SK-N-SH (cell line): ENCODE measurements at places on chromosomes 1 and 21.

- DNase-seq: no peak
These were observed 45.7 kb upstream of the ANGPTL1 start for GRCh38 chr1:178916448-178917174.

DNA sequence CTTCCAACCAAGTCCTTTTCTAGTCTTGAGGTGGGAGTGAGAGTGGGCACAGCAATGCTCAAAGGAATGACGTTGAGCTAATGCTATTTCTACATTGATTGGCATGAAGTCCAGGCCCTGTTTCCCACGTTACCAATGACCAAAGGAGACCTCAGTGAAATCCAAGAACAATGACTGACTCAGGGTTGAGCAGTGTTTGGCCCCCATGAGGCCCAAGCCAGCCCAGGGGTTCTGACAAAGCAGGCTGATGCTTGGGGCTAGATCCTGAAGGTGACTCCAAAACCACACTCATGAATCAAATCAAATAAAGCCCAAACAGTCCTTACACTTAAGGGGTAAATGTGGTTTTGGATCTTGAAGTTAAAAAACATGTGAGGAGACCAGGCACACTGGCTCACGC lies 278.5 kb upstream of the GJB5 start:
- no peak for DNase-seq

GRCh38 chr1:41539999-41540398 lies 55.5 kb upstream of the EDN2 start:
- DNase-seq: no peak

DNA sequence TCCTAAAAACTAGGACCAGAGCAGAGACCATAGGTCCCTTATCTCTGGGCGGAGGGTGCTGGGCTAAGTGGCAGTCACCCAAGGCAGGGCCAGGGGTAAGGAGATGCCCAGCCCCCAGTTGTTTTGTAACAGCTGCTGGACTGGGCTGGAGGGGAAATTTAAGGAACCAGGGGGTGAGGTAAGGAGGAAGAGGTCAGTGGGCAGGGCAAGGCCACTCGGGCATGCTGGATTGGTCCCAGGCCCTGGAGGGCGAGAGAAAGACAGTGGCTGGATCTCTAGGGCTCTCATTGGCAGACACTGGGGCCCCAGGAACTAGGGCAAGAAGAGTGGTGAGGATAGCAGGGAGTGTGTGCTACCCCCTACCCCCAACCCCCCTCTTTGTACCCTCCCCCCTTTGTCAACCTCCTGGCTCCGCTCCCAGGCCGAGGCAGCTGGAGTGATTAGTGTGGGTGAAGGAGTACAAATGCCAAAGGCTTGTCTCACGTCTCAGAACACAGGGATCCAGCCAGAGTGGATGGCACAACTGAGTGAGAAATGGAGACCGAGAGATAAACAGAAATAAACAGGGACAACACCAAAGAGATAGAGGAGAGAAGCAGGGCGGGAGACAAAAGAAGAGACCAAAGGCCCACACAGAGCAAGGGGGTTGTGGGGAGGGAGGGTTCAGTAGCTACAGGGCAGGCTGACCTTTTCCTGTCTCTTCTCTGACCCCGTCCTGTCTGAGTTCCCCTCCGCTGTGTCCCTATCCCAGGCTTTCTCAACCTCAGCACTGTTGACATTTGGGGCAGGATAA lies 20.5 kb upstream of the THRAP3 start:
- peak; percentile 61 for DNase-seq

GRCh38 chr1:46130121-46130520 lies 2.3 kb downstream of the PIK3R3 start:
- DNase-seq: peak; percentile 32

- no peak for DNase-seq
These were observed 17.4 kb upstream of the SLC30A10 start for GRCh38 chr1:219945795-219946194.

DNA sequence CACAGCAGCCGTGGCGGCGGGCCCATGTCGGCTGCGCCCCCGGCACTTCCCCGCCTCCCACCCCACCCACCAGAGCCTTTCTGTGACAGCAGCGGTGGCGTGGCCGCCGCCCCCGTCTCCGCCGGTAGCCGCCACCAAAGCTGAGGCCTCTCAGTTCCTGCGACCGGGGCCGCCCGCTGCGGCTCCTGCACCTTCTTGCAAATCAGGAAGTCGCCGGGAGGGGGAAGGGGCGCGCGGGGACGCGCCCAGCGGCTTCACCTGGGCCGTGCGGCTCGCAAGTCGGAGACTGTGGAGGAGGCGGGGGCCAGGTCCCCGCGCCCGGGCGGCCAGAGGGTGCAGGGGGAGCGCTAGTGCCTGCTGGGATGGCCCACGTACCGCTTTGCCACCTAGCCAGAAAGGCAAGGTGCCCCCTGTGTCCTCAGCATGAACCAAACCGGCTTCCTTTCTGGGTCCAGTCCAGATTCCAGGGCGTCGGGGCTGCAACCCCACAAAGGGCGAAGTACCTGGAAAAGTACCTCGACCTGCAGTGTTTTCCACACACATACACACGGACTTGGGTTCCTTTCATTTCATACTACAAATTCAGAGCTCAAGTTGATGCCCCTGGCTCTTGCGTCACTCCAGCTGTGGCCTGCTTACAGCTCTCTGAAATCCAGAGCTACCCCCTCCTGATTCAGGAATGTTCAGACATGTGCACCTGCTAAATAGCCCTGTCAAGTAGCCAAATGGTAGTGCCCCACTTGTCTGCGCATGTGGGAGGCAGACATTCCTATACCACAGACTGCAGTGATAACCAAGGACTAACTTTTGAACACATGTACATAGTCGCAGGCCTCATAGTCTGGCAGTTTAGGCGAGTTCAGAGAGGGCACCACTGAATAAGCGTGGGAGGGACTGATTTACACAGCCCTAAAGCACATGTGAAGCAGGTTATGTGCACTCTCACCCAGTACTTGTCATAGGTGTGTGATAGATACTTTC lies at the start of gene DENND1B:
Gene DENND1B, minus strand, starts transcription at position 199 of the 981 bp plus-strand sequence. CDS start 325 bp downstream, outside the sequence.
- peak; percentile 70 for DNase-seq

DNA sequence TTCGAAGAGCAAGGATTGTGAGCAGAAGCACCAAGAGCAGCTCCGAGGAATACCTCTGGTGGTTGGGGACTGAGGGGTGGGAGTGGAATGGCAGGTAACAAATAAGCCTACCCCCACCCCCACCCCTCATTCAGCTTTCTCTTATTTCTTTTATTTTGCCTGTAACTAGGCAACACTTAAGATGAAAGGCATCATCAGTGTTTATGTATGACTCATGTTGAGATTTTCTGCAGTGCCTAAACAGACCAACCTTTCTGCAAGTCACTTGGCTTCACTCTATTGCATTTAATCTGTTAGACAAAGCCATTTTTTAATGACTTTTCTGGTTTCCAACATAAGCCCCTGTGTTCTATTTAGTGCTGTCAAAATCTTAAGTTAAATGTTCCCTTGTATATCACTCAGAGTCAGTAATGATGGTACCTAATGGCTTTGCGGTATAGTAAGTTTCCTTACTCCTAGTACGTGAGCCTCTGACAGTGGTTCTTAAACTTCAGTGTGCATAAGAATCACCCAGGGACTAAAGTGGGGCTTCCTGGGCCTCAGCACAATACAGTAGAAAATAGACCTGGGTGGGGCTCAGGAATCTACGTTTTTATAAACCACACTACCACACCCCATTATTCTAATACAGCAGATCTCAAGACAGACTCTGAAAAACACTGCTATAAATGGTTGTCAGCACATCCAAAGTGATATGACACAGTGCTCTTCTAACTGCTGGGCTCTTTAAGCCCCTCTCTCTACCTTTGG lies 19.9 kb downstream of the CASQ2 start:
- no peak for DNase-seq

DNA sequence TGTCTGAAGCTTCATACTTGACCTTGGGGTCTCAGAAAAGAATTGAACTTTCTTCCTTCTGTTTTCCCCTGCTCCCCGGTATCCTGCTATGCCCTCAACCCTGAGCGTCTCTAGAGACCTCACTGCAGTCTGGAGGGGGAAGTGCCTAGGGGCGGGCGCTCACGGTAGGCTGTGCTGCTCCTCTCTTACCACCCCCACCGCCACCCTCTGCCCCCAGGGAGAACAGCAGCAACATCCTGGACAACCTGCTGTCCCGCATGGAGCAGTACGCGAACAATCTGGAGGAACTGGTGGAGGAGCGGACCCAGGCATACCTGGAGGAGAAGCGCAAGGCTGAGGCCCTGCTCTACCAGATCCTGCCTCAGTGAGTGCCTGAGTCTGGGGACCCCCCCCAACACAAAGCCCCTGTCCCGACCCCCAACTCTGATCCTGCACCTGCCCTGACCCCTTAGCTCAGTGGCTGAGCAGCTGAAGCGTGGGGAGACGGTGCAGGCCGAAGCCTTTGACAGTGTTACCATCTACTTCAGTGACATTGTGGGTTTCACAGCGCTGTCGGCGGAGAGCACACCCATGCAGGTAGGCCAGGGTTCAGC lies 10.3 kb downstream of the NPR1 start:
- DNase-seq: peak; percentile 12

DNA sequence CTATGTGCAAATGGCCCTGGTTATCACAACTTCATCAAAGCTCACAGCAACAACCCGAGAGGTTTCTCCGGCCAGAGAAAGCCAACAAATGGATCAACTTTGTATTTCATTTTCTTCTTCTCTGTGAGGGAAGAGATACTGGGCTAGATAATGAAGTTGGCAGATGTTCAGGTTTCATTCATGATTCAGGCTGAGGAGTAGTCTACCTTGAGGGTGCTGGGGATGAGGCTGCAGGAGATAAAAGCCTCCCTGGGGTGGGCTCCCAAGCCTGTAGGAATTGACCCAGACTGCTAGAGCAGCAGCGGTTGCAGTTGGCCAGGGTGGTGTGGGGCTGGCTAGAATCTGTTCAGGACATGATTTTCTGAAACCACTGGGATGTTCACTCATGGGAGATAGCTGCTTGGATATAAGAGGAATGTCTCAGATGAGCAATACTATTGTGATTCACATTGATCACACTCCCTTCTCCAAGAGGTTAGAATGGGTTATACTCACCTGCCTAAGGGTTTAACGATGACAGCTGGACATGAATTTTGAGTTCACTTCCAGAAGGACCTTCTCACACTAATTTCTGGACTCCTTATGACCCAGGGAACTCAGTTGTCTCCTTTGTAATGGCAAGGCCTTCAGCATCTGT lies 64.0 kb downstream of the SYT6 start:
- DNase-seq: no peak

- DNase-seq: peak; percentile 66
These were observed 107.5 kb downstream of the ZNF281 start for GRCh38 chr1:200302192-200302920.

DNA sequence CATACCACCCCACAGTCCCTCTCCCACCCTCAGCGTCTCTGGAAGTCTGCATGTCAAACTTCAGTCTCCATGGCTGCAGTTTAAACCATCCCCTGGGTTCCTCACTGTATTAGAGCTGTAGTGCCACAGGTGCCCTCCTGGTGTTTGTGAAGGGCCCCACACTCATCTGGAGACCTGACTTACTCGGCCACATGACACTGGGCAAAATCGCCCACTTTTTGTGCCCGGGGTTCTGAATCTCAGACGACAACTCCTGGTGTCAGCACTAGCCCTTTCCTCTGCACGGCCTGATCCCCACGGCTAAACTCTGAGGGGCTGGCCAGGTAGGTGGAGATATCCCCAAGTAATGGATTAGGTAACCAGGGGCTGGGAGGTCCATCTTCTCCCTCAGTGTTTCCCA lies 6.5 kb downstream of the INKA2 start:
- no peak for DNase-seq

GRCh38 chr1:205003358-205004131 lies 39.5 kb upstream of the CNTN2 start:
- peak; percentile 63 for DNase-seq

DNA sequence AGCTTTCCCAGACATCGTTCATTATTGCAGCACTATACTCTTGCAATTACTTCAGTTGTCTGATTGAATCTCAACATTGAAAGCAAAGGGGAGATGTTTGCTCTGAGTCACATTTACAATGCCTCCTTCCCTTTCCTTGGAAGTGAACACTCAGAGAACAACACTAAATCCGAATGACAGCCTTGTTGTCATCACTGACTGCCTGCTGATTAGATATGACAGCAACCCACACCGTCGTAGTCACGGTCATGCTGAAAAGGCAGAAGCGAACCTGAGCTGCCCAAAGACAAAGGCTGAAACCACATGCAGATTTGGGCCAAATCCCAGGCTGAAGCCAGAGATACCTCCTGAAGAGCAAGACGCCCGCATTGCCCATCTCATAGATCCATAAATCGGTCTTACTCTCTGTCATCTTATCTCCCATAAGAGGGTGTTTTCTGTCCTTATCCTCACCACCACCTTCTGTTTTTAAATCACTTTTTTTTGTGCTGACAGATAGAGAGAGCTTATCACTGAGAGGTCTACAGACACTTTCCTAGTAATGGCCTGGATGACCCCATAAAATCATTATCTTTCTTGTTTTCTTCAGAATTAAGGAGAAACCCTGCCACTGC lies 47.5 kb downstream of the TMCO4 start:
- DNase-seq: peak; percentile 42

- no peak for DNase-seq
These were observed 24.6 kb upstream of the RAP1GAP start for GRCh38 chr1:21693732-21694131.

DNA sequence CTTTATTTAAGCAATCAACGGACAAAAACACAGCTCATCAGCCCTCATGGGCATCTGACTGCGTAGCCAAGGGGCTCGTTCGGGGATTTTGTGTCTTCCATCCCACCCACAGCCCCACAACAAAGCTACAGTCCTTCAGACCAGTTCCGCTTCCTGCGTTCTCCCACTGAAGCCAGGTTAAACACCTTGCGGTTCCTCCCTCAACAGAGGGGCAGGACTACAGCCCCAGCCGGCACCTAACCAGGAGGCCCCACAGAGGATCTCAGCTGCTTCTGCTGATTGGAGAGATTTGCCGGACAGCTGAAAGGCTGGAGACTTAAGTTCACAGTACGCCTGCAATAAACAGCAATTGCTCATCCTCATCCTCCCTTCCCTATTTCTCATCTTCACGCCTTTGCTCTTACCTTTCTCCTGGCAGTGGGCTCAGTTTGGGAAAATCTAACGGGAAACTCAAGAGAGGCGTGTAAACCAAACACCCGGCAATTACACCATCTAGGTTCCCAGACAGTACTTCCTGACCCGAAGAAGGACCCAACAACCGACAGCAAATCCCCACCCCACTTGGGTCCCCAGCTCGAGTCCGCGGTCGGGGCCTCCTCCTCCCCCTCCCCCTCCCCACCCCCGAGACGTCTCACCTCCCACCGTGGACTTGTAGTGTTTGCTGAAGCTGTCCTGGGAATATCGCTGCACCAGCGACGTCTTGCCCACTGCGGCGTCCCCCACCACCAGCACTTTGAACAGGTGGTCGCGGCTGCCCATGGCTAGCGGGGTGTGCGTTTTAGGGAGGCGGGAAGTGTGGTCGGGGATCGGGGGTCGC lies 876 bp downstream of the RAB29 start:
- DNase-seq: peak; percentile 45

- no peak for DNase-seq
These were observed 202.4 kb upstream of the UBE2U start for GRCh38 chr1:64001038-64001437.

- no peak for DNase-seq
These were observed 27.8 kb downstream of the DNM3 start for GRCh38 chr1:171869097-171869496.

GRCh38 chr1:116738673-116739370 lies 15.4 kb upstream of the CD2 start:
- no peak for DNase-seq

GRCh38 chr1:19658186-19658585 lies 6.5 kb upstream of the HTR6 start:
- no peak for DNase-seq
